CD4-positive, alpha-beta T cell treated with Interleukin-12 subunit alpha and Interleukin-12 subunit beta, for 1 hour (primary cell): ENCODE measurements at places on chromosomes 6 and 20.

DNA sequence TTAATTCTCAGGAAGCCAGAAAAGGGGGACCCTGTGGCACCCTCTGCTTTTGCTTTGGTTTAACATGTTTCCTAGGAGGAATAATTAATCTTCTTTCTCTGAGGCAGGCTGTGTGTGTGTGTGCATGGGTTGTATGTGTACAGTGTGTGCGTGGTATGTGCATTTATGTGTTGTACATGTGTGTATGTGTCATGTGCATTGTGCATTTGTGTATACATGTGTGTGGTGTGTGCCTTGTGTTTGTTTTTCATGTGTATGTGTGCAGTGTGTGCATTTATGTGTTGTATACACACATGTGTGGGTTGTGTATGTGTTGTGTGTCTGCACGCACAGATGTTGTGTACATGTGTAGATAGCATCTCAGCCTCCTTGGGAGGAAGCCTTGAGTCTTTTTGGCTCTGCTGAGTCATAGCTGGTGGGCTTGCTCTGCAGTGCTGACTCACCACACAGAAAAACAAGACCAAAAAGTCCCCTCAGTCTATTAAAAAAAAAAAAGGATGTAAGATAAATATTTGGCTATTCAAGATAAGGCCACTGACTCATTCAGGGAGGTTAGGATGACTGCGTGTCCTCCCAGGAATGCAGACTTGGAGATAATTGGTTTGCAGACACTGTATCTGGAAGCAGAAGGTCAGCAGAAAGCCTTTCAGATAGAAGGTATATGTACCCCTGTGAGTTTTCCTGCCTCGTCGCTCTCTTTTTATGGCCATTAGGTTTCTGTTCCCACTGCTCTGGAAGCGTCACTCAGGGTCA, 58.6 kb downstream of the SYNJ2 start:
- no peak for DNase-seq

DNA sequence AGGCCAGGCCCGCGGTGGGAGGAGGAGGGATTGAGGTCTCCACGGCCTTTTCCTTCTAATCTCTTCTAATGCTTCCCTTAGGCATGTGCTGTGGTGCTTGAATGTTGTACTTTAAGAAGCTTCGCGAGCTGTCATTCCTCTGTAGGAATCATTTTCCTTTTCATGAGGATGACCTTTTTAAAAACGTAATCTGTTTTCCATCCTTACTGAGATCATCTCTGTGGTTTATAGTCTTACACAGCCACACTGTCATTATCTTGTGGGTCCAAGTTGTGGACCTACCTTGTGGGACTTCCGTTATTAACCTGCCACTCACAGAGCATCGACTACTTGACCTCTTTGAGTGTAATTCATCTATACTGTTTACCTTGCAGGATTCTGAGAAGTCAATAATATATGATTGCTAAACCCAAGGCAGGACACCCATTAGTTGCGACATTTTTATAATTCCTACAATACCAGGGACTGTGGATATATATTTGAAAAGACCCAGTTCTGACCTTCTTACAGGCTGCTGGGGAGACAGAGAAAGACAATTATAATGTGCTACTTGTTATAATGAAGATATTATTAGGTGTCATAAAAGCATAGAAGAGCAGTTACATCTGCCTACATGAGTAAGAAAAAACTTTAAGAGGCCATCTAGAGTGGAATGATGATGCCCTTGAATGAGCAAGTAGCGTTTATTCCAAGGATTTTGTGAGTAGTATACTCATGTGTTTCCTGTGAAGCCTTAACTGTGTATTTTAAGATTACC, 842 bp downstream of the SLC25A27 start:
- no peak for DNase-seq

- DNase-seq, result no peak
Observed at GRCh38 chr6:156718647-156719394, 58.4 kb upstream of the ARID1B start.

GRCh38 chr6:118787724-118788423, 106.1 kb upstream of the ASF1A start:
- DNase-seq, result peak; percentile 36

DNA sequence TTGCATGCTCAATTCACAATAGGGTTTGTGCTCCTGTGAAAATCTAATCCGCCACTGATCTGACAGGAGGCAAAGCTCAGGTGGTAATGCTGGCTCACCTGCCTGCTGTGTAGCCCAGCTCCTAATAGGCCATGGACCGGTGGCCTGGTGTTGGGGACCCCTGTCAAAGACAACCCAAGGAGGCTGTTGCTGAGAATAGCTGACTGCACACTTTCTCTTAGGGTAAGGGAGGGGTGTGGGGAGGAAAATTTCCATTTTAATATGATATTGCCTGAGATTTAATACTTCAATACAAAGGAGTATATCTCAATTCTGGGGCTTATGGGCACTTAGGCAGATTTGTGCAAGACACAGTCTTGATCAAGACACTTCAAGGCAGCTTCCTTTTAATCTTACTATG, 105.8 kb downstream of the ALDH8A1 start:
- no peak for DNase-seq

DNA sequence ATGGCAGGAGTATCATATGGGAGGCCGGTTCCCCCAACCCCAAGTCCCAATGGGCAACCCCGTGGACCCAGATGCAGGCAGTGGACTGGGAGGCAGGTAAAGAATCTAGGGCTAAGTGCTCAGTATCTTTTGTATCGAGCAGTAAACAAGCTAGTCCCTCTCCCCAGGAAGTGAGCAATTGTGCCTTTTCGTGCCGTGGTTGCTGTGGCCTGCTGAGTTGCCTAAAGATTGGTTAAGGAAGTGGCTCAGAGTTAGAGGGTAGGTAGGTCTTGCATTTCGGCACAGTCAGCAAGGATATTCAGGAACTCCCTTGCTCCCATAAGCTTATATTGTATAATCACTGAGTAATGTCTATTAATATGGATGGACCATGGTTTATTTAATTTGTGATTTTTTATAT, 1.3 kb upstream of the DNAH8 start:
- DNase-seq, result peak; percentile 47

DNA sequence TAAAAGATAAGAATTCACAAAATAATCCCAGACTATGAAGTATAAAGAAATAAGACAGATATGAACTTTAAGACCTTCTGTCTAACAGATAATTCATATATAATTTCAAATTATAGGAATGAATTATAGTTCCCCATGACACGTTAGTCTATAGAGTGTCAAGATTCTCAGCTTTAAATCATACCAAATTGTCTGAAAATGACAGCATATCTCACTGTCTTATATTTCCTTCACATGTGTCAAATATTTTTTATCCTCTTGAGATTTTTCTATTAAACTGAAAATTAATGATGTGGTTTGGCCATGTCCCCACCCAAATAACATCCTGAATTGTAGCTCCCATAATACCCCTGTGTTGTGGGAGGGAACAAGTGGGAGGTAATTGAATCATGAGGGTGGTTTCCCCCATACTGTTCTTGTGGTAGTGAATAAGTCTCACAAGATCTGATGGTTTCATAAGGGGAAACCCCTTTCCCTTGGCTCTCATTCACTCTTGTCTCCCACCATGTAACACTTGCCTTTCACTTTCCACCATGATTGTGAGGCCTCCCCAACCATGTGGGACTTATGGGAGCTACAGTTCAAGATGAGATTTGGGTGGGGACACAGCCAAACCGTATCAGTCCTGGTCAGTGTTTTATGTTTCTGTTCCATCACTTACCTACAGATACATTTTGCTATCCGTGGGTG, 825.3 kb upstream of the GJE1 start:
- no peak for DNase-seq

DNA sequence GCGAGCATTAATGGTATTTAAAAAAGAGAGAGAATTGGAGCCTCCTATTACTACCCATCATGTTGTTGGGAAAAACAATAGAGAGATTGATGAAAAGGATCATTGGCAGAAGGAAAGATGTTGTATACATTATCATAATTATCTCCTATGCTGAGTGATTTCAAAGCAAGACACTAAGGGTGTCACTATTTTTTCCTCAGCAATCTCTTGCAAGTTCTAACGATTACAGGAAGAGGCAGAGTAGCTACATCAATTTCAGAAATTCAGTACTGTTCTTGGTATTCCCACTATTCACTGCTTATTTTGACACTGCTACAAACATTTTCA, 891.2 kb downstream of the C6orf118 start:
- no peak for DNase-seq

DNA sequence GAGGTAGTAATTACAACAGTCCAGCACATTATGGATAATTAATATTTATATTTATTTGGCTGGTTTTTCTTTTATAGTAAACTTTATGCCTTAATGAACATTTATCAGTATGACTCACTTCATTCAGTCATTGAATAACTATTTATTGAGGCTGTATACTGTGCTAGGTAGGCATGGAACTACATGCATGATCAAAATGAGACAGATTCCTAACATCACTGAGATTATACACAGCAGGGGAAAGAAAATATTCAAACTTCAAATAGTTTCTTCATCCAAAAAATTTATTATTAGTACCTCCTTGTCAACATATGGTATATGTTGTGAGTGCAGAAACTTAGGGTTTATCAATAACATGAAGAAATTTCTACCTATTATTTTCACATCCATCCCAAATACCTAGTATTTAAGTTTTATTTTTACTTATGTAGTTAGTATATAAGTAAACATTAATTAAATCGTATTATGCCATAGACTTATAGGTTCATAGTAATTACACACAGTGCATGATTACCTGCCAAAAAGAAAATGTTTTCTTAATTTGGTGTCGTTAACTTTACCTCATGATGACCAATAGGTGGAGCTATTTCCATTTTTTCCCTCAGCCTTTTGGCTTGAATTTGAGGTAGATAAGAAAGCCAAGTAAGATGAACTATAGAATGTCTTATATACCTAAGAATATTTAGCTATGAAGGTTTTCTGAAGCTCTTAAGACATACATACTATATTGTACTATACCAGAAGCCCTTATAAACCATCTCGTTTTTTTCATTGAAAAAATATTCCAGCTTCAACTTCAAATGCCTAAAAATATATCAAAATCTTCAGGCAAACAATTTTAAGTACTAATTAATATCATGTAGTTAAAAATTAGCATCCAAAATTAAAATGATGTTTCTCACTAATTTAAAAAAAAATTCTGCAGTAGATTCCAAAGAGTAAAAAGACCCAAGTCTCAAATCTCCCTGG, 12.5 kb upstream of the TMEM30A start:
- DNase-seq, result peak; percentile 69

DNA sequence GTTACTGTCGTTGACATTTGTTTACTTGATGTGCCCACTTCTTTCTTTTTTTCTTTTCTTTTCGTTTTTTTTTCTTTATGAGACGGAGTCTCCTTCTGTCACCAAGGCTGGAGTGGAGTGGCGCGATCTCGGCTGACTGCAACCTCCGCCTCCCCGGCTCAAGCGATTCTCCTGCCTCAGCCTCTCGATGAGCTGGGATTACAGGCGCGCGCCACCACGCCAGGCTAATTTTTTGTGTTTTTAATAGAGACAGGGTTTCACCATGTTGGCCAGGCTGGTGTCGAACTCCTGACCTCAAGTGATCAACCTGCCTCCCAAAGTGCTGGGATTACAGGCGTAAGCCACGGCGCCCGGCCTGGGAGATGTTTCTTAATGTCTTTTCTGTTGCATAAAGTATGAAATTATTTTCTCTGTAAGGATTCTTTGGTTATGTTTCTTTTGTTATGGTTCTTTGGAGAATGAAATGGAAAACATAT, 33.3 kb upstream of the PRSS16 start:
- DNase-seq, result no peak

DNA sequence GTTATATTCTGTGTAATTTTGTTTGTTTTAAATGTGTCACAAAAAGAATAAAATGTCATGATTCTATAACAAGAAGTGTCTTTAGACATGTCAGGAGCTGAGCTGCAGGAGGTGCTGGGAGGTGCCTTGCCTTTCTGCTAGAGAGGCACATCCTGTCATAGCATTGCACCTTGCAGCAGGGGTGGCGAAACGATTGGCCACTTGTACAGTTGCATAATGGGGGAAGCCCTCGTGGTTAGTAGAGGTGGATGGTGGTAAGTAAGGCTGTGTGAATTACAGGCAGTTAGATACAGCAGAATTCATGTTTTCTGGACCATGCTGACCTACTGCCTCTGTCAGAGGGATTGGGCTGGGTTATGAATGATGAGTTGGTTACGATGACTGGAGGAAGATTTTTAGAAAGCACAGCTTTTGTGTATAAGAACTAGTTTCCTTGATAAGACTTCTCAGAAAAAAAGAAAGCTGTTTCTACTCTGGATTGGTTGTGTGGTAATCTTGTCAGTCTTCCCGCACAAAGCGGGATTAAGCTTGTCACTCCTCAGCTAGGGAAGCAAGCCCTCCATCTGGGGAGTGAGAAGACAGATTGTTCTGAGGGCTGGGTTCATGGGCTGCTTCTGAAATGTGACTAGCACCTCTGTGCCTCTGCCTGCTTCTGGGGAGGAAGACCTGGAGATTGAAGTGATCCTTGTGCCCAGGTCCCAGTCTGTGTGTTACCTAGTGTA, 74.9 kb downstream of the FOXO3 start:
- peak; percentile 41 for DNase-seq

GRCh38 chr20:48740292-48740649, 87.5 kb downstream of the PREX1 start:
- DNase-seq, result no peak

GRCh38 chr20:34915131-34915530, 38.7 kb downstream of the ACSS2 start:
- no peak for DNase-seq

DNA sequence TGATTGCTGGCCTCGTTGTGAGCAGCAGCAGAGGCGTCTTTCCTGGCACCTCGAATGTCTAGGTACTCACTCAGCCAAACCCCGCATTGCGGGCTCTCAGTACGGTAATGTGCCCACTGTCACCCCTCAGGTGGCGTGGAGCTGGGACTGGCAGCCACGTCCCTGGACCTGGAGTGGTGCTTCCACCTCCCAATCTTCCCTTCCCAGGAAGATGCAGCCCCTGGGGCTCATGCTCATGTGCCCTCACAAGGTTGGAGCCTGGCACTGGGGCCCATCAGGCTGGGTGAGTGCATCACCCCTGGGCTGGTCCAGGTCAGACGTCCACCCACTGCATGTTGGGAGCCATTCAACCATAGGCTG, 75.7 kb downstream of the TCP11 start:
- no peak for DNase-seq

- DNase-seq, result no peak
Observed at GRCh38 chr20:63963348-63963741, 6.4 kb downstream of the ZNF512B start.

- DNase-seq, result no peak
Observed at GRCh38 chr6:12845224-12846004, 128.8 kb downstream of the PHACTR1 start.
